ENCODE measurements at places on chromosomes 3 and 15.

DNA sequence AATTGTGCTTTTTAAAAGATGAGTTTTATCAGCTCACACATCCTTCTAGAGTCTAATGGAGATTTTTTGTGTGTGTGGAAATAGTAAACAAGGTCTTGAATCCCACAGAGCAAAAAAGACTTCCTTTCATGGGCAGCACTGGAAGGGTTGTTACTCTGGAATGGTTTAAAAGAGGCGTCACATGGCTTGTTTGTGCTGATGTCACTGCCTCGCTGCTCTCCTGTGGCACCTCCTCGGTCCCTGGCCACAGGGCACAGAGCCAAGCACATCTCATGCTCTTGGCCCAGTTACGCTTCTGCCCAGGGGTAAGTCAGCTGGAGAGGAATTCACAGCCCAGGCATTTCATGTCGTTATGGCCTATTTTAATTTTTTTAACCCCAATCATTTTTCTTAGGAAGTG, 53.2 kb downstream of the PGPEP1L start:
- DNase-seq: no peak

DNA sequence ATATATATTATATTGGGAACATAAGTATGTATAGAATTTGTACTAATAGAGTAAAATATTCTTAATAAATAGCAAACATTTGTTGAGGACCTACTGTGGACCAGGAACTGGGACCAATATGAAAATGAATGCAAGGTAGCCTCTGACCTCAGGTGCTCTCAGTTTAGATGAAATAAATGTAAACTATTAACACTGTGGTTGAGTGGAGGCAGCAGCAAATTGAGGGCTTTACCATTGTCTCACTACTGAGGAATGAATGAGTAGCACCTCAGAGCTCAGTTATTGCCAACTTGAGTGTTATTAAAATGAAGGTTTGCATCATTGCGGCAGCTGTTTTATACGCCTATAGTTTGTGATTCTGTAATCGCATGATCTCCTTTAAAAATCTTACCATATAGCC, 90.9 kb upstream of the CGNL1 start:
- no peak for DNase-seq

DNA sequence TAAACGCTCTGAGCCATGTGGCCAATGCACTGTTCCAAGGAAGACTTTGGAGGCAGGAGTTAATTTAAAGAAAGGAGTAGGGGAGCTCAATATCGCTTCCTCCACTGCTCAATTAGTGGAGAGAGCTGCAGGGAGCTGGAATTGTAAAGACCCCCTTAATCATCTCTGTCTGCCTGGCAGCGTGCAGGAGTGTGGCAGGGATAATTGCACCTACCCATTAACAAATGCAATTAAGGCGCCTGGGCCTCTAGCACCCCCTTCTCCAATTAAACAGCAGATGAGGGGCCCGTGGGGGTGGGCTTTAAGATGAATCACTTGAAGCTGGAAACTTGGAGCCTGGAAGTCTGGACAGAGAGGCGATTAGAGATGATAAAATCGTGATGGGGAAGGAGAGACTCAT, 61.7 kb upstream of the GLCE start:
- no peak for DNase-seq

GRCh38 chr3:11565932-11566331, 77.8 kb downstream of the VGLL4 start:
- DNase-seq: no peak

- DNase-seq: peak; percentile 59
Measured at GRCh38 chr3:133661454-133662277, at the start of gene TOPBP1. Gene TOPBP1 (minus strand): TSS chr3:133661941. CDS start chr3:133661127, 814 bp downstream.

DNA sequence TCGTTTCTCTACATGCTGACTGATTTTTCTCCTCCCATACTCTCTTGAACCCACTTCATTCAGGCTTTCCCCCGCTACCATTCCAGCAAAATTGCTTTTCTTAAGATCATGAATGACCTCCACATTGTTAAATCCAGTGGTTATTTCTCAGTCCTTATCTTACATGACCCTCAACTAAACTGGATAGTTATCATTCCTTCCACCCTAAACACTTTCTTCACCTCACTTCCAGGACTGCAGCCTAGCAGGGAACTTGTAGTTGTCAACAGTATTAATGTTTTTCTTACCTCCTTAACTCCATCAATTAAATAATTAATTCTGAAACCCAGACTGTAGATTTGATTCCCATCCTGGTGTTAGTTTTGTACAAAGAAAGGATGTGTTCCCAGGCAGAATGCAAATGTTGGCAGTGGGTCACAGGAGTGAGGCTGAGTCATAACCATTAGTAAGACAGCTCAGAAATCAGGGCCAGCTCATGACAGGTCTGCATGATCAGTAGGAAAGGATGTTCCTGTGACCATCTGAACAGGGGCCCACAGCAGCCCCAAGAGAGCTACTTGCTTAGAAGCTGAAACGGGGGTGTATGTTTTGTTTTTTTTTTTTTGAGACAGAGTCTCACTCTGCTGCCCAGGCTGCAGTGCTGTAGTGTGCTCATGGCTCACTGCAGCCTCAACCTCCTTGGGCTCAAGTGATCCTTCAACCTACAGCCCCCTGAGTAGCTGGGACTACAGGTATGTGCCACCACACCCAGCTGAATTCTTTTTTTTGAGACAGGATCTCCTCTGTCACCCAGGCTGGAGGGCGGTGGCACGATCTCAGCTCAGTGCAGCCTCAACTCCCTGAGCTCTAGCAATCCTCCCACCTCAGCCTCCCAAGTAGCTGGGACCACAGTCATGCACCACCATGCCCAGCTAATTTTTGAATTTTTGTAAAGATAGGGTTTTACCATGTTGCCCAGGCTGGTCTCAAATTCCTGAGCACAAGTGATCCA, 9.1 kb downstream of the BCL2L10 start:
- no peak for DNase-seq

DNA sequence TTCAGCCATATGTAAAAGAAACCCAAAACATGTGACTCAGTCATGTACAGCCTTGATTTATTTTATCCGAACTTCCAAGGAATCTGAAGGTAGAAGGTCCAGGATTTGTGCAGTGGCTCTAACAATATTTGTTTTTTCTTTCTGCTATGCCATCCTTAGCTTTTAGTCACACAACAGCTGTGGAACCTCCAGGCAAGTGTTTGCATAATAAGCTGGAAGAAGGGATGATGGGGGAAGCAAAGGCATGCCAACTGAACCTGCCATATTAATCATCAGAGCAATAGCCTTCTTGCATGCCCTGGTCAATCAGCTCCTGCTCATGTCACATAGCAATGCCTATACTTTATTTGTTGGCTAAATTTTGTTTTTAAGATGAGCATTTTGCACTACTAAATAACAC, 444.7 kb upstream of the ARPP21 start:
- no peak for DNase-seq

All from activated CD8-positive, alpha-beta memory T cell treated with anti-CD3 and anti-CD28 coated beads for 1 hour (primary cell).